GM12878 (cell line): ENCODE measurements at places on chromosomes 1 and 21.

DNA sequence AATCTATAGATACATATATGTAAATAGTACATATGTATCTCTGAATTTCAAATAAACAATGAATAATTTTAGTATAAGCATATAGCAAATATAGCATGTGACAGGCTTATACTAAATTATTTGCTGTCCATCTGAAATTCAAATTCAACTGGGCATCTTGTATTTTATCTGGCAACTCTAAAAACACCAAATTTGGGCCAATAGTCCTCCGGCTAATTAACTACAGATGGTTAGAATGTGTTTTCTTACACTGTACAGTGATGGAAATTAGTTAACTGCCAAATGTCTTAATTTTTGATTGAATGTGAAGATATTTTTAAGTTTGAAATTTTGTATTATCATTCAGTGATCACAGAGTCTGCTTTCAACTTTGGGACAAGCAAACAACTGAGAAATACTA lies 30.7 kb downstream of the KCNJ15 start:
- H3K27ac ChIP-seq = no peak overlapping the region
- no peaks in the 10 kb centered on the region for H3K36me3 ChIP-seq
- H3K4me1 ChIP-seq = no peaks in the 10 kb centered on the region
- H3K27me3 ChIP-seq = no peaks in the 10 kb centered on the region

- no peak overlapping the region for H3K27ac ChIP-seq
- no peaks in the 10 kb centered on the region for H3K36me3 ChIP-seq
- H3K27me3 ChIP-seq = no peaks in the 10 kb centered on the region
- DNase-seq = no peak
- H3K4me3 ChIP-seq = no peak overlapping the region
These were observed 39.0 kb downstream of the LRRC8C start for GRCh38 chr1:89671775-89672488.

DNA sequence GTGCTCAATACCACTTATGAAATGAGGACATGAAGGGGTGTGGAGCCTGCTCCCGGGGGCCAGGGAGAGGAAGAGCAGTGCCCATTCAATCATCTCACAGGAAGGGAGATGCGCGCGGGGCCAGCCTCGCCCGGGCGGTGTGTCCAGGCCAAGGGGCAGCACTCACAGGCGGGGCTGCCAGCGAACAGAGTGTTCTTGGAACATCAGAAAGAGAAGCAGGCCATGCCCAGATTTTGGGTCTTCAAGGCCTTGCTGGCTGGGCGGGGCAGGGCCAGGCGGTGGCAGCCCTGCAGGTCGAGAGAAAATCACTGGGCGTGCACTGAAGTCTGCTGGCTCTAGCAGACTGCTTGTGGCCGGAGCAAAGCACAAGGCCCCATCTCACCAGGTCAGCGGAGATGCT lies 168.6 kb downstream of the PRDM16 start:
- no peaks in the 10 kb centered on the region for H3K4me1 ChIP-seq
- DNase-seq = no peak
- no peaks in the 10 kb centered on the region for H3K27me3 ChIP-seq
- no peaks in the 10 kb centered on the region for H3K36me3 ChIP-seq

DNA sequence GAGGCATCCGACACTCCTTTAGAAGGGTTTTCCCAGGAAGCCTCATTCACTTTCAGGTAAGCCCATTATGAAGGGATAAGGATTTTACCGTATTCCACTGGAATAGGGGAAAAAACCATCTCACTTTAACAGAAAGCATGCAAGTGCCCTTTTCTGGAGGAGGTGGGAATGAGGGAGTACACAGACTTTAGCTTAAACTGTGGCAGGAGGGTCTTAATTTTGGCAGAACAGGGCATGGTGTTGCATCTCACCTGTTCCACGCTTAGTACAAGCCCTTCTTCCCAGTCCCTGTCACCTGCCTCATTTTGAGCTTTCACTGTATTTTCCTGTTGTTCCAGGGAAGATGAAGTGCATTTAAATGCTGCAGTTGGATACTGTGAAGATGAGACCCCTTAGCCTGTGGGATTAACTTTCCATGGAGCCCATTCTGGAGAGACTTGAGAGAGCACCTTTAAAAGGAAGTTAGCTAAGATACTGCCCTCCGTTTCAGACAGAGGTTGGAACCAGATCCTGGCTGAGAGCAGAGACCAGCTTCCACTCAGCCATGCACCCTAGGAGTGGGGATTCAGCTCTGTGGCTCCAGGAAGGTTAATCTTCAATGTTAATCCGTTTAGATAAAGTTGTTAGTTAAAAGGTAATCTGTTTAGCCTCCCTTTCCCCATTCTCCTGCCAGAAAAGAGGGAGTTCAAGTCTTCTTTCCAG lies 42.6 kb downstream of the PBX1 start:
- no peaks in the 10 kb centered on the region for H3K27me3 ChIP-seq
- H3K4me3 ChIP-seq = no peak overlapping the region
- DNase-seq = no peak
- H3K36me3 ChIP-seq = no peaks in the 10 kb centered on the region
- no peaks in the 10 kb centered on the region for H3K4me1 ChIP-seq

GRCh38 chr21:29078869-29079767 lies 5.7 kb upstream of the CCT8 start:
- H3K4me1 ChIP-seq = peaks cover 16% of the 10 kb centered on the region
- H3K36me3 ChIP-seq = no peaks in the 10 kb centered on the region
- H3K27me3 ChIP-seq = no peaks in the 10 kb centered on the region
- peak overlapping the region; percentile 41; the same call in 1 of the 2 replicates for H3K4me3 ChIP-seq

GRCh38 chr21:28489162-28489561 lies 503.5 kb downstream of the LTN1 start:
- no peaks in the 10 kb centered on the region for H3K4me1 ChIP-seq
- no peak overlapping the region for H3K27ac ChIP-seq
- H3K36me3 ChIP-seq = no peaks in the 10 kb centered on the region

- peaks cover 30% of the 10 kb centered on the region for H3K36me3 ChIP-seq
- DNase-seq = no peak
- H3K27ac ChIP-seq = no peak overlapping the region
These were observed 10.4 kb downstream of the KDM4A start for GRCh38 chr1:43660355-43660754.

GRCh38 chr1:203713125-203713524 lies 51.9 kb upstream of the LAX1 start:
- H3K27ac ChIP-seq = no peak overlapping the region
- no peaks in the 10 kb centered on the region for H3K4me1 ChIP-seq
- H3K27me3 ChIP-seq = no peaks in the 10 kb centered on the region
- no peak overlapping the region for H3K4me3 ChIP-seq
- no peak for DNase-seq

- H3K27ac ChIP-seq = peak overlapping the region; percentile 28; the same call in 1 of the 2 replicates
- no peaks in the 10 kb centered on the region for H3K27me3 ChIP-seq
- H3K36me3 ChIP-seq = no peaks in the 10 kb centered on the region
- H3K4me3 ChIP-seq = peak overlapping the region; percentile 76
These were observed 524 bp downstream of the TP53BP2 start for GRCh38 chr1:223845037-223845809.

DNA sequence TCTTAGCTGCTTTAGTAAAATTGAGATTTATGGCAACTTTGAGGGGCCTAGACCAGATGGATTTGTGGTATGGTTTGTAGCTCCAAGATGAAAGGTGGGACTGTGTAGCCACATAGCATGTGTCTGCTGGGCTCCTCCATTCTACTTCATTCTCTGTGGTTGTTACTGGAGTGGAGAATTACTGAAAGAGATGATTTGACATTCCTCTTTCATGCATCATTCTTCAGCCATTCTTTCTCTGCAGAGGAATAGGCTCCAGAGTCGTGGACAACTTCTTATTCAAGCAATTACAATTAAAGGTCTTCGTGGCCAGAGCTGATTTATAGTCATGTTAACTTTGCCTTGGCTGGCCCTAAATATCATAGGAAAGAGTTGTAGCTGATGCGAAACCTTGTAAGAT lies 328.9 kb downstream of the PAPPA2 start:
- no peaks in the 10 kb centered on the region for H3K27me3 ChIP-seq
- H3K4me1 ChIP-seq = no peaks in the 10 kb centered on the region
- H3K4me3 ChIP-seq = no peak overlapping the region
- no peaks in the 10 kb centered on the region for H3K36me3 ChIP-seq

- no peak overlapping the region for H3K27ac ChIP-seq
- H3K4me3 ChIP-seq = no peak overlapping the region
- no peak for DNase-seq
- no peaks in the 10 kb centered on the region for H3K4me1 ChIP-seq
These were observed 20.6 kb downstream of the TOR1AIP2 start for GRCh38 chr1:179857009-179857408.

DNA sequence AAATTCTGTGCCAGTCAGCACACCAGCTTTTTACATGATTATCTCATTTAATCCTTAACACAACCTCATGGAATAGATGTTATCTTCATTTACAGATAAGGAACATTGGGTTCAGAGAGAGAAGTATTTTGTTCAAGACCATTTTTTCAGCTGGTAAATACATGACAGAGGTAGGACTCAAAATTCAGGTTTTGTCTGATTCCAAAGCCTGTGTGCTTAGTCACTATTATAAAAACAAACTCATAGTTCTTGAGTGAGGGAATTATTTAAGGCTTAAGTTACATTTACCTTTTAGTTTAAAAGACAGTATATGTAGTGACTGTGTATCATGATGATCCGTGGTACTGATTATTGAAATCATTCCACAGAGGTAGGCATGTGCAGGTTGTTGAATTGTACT lies 125.2 kb downstream of the MAGI3 start:
- H3K4me3 ChIP-seq = no peak overlapping the region
- H3K27me3 ChIP-seq = no peaks in the 10 kb centered on the region
- no peaks in the 10 kb centered on the region for H3K36me3 ChIP-seq

- H3K27me3 ChIP-seq = no peaks in the 10 kb centered on the region
- no peaks in the 10 kb centered on the region for H3K36me3 ChIP-seq
- no peak for DNase-seq
These were observed 64.1 kb downstream of the RPAP2 start for GRCh38 chr1:92362970-92363369.

DNA sequence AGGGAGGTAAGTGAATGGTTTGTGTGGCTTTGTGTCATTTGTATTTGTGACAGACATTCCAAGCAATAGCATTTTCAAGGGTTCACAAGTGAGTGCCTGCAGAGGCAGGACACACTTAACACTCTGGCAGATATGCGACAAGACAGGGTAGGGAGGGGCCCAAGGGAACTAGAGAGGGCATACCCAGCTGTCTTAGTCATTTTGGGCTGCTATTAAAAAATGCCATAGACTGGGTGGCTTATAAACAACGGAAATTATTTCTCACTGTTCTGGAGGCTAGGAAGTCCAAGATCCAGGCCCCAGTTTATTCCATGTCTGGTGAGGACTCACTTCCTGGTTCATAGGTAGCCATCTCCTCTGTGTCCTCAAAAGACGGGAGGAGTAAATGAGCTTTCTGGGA lies 137.4 kb downstream of the FGGY start:
- DNase-seq = no peak
- no peaks in the 10 kb centered on the region for H3K27me3 ChIP-seq
- H3K4me3 ChIP-seq = no peak overlapping the region
- peaks cover 16% of the 10 kb centered on the region for H3K4me1 ChIP-seq

DNA sequence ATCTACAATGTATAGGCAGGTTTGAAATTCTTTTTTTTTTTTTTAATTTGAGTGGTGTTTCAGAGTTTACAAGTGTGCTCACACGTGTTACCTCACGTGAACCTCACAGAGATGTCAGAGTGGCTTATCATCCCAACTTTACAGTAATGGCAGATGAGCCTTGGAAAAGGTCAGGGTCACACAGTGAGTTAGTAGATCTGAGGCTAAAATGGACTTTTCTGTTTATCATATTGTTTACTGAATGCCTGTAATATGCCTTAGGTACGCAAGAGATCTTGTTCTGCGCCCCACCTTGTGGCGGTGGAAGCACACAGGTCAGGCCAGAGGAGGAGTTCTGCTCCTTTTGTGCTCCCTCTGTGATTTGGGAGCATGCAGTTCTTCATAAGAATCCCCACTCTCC lies 80.0 kb downstream of the DYRK1A start:
- H3K27ac ChIP-seq = no peak overlapping the region
- no peaks in the 10 kb centered on the region; the same call in none of the 2 replicates for H3K36me3 ChIP-seq
- no peaks in the 10 kb centered on the region for H3K4me1 ChIP-seq
- no peak for DNase-seq
- H3K27me3 ChIP-seq = no peaks in the 10 kb centered on the region
- H3K4me3 ChIP-seq = no peak overlapping the region

- no peak overlapping the region for H3K27ac ChIP-seq
- no peaks in the 10 kb centered on the region for H3K36me3 ChIP-seq
- no peaks in the 10 kb centered on the region for H3K27me3 ChIP-seq
- no peaks in the 10 kb centered on the region for H3K4me1 ChIP-seq
These were observed 54.9 kb upstream of the BACE2 start for GRCh38 chr21:41112740-41113692.

GRCh38 chr1:40884055-40884795 lies 22.1 kb upstream of the CITED4 start:
- DNase-seq = no peak
- no peaks in the 10 kb centered on the region for H3K4me1 ChIP-seq
- H3K4me3 ChIP-seq = no peak overlapping the region
- H3K27ac ChIP-seq = no peak overlapping the region
- no peaks in the 10 kb centered on the region for H3K36me3 ChIP-seq

DNA sequence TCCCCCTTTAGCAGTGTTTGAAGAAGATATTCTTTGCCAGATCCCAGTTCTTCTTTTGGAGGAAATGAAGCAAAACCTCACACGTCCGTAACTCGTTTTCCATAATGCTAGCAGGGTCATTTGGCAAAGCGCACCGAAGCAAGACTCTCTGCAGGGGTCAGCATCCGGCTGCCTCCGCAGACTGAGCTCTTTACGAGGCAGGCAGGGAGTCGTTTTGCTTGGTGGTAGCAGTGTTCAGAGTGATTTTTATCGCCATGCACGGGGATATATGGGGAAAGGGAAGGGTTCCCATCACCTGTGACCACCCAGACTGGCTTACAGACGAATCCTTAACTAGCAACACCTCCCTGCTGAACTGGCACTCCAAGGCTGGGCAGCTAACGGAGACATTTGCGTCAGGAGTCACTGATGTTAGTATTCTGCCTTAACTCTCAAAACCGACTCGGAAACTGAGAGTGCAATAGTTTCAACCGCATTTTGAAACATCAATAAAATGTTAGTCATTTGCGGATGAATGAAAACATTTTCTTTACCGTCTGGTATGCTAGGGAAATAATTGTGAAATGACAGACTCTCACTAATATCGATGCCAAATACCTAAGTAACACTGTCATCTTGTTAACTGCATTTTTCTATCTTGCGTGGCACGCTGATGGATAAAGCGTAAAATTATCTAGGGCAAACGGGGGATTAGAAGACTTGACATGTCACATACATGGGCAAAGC lies 2.2 kb upstream of the NEGR1 start:
- H3K36me3 ChIP-seq = no peaks in the 10 kb centered on the region
- 0 out of 2 replicates have a peak overlapping the region, but pooled peaks have one; percentile 5 for H3K4me3 ChIP-seq
- peaks cover 4% of the 10 kb centered on the region for H3K4me1 ChIP-seq

DNA sequence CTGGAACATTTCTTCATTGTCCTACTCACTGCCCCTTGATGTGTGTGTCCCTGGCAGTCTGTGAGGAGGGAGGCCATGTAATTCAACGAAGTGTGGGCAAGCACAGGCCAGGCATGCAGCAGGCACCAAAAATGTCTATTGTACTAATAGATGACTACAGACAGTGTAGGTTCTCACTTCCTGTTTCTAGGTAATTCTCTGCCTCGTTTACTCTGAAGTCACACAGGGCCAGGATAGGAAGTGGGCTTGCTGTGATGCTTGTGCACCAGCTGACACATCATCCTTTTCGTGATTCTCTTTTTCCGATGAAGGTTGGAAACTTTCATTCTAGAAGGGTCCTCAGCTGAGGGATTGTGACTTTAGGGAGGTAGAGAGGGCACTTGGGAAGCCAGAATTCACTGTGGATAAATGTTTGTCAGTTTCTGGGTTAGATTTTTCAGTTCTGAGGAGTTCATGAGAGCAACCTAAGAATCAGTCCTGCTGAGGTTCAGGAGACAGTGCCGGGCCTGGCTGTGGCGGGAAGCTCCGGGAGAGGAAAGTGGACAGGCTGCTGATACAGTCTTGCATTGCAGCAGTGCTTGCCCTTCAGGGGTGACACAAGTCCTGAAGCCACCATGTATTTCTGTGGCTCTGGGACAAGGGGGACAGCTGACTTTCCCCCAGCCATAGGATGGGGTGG lies 4.3 kb upstream of the CSF1 start:
- H3K36me3 ChIP-seq = no peaks in the 10 kb centered on the region
- peaks cover 20% of the 10 kb centered on the region for H3K4me1 ChIP-seq
- no peak overlapping the region for H3K4me3 ChIP-seq
